ENCODE measurements at places on chromosomes 4 and X. TPM values are rescaled to one million over a fixed set of nuclear protein-coding genes. Genes with fewer than 3 reads are reported as not detected.

CYBB gene
- total RNA-seq = 2.1 TPM

GSPT2 gene
- 48.5 TPM for total RNA-seq

DNA sequence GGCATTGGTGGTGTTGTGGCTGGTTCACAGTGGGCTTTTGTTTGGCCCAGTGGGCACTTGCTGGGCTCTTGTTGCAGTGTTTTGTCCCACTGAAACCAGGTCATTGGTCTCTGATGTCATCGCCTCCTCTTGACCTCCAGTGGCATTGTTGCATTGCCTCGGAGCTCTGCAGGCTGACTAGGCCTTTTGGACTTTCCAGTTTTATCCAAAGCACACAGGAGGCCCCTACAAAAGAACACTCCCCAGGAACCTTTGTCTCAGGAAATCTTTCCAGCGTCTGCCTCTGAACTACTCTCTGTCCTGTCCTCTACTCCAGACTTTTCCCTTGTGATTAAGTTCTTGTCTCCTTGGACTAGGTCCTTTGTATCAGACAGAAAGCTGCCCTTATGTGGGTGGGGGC lies 54.8 kb downstream of the COQ2 start:
- no peak for DNase-seq

DNA sequence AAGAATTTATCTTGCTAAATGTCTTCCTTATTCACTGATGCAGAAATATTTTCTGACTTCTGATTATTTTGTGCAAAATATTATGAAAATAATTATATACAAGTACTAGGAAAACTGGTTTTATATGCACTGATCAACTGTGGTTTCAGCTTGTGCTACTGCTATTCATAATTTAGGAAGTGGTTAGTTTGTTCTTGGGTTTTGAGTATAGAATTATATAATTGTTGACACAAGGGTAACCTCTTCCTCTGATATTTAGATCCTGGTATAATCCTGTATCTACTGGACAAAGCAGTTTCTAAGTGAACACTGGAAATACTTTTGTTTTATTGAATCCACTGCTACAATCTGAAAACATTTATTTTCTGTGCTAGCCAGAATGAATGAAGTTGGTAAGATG lies 182.8 kb downstream of the PDGFC start:
- DNase-seq = no peak

- no peak for DNase-seq
These were observed 49.5 kb downstream of the HS6ST2 start for GRCh38 chrX:132908891-132909290.

RTL9 gene
- total RNA-seq = not detected

RADX gene
- 4.3 TPM for total RNA-seq

LRAT gene
- total RNA-seq = 7.0 TPM

DNA sequence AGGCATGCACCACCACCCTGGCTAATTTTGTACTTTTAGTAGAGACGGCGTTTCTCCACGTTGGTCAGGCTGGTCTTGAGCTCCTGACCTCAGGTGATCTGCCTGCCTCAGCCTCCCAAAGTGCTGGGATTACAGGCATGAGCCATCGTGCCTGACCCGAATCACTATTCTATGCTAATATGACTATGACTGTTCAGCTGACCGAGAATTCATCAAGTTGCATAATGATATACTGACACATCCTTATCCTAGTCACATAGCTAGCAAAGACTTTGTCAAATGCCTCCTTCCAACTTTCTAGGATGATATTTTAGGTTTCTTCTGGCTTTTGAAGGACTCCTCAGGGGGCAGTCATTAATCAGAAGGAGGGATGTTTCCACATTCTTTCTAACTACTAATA lies 4.8 kb upstream of the GPM6B start:
- DNase-seq = no peak

DNA sequence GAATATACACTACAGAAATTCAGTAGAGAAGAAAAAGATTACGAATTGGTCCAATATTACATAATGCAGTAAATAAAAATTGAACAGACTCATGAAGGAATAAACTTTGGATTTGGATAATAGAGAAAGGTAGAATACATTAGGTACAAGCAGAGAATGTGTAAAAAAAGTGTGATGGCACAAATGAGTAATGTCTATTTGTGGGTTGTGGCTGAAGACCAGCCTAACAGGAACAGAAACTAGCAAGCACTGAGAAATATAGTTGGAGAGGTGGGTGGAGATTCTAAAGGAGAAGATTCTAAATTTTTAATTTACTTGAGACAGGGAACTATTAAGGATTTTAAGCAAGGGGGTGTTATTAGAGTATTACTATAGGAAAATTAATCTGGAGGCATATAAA lies 15.2 kb upstream of the CLOCK start:
- DNase-seq = no peak

F8A3 gene
- 15.7 TPM for total RNA-seq

DNA sequence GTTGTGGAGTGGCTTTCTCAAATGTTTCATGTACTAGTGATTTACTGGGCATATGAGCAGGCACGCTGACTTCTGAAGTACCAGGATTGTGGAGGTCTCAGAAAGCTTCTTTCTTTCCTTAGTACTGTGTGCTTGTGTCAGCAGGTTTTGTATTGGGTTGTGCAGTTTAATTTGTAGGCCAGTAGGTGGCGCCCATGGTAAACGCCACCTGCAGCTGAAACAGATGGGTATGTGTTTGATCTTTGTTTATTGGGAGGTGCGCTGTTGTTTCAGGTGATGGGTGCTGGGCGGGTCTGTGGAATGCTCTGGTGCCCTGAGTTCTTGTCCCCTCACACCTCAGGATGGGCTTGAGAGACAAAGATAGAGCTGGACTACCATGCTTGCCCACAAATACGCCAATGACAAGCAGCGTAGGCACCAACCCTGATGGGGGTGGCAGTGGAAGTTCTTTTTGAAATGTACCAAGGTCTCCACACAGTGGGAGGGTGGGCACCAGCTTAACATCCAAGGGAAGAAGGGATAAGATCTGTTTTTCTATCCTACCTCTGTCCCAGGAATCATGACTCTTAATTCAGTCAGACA lies 141.5 kb downstream of the RPS6KA6 start:
- peak; percentile 32 for DNase-seq

DNA sequence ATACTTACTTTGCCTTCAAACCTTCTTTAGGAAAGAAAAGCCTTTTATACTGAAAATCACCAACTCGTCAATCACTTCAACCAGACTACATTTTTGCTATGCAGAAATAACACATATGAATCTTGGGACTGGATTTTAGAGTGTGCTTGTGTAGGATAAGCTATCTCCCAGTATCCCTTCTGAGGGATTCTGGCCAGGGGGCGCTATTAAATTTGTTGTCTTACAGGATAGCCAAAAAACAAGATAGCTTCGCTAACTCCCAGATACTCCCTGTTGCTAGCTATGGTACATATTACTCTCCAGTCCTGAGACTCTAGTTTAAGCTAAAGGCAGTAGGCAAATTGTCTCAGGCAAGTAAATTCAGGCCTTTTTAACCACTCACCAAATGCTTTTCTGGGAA lies 167.2 kb downstream of the LHFPL1 start:
- DNase-seq = no peak

GRCh38 chr4:100984901-100985300 lies 362.4 kb downstream of the PPP3CA start:
- no peak for DNase-seq

GRCh38 chr4:83268491-83268890 lies 16.1 kb downstream of the COQ2 start:
- DNase-seq = no peak

IL2RG gene
- 0.57 TPM for total RNA-seq

GRCh38 chr4:153362184-153362583 lies 17.7 kb downstream of the MND1 start:
- no peak for DNase-seq

All from Calu3 (cell line).